ENCODE measurements at places on chromosomes 5 and 9. TPM values are rescaled to one million over a fixed set of nuclear protein-coding genes. Genes with fewer than 3 reads are reported as not detected.

Gene DBH
- not detected for total RNA-seq

Gene SCGB3A2
- not detected for total RNA-seq

Gene PLAC8L1
- total RNA-seq = not detected

Gene FOXD4L6
- not detected for total RNA-seq

Gene HRH2
- total RNA-seq = 15.6 TPM

Gene PCDHB16
- total RNA-seq = 6.3 TPM

Gene ADGRV1
- 15.5 TPM for total RNA-seq

Gene SARDH
- 16.9 TPM for total RNA-seq

Gene ADGRD2
- total RNA-seq = not detected

Gene KIAA0825
- 2.1 TPM for total RNA-seq

Gene SPATA31D4
- total RNA-seq = not detected

Gene TAF11L10
- not detected for total RNA-seq

Gene FOXD4
- total RNA-seq = 1.5 TPM

Gene NR6A1
- 19.8 TPM for total RNA-seq

Gene EIF4E1B
- total RNA-seq = not detected

Gene B4GALT7
- total RNA-seq = 29.0 TPM

Gene FAM153A
- total RNA-seq = 3.7 TPM

Gene OLFML2A
- 10.7 TPM for total RNA-seq

Gene SEMA5A
- total RNA-seq = 14.6 TPM

Gene SLC1A3
- total RNA-seq = 4.9 TPM

Gene CDX1
- total RNA-seq = not detected

Gene TICAM2
- total RNA-seq = 0.63 TPM

Gene PCDHGB4
- 17.4 TPM for total RNA-seq

Gene DMRTA1
- 4.8 TPM for total RNA-seq

All from cardiac muscle cell (in vitro differentiated cells and primary cell).